NCI-H1048 (cell line): ENCODE measurements at places on chromosomes 12 and 14.

DNA sequence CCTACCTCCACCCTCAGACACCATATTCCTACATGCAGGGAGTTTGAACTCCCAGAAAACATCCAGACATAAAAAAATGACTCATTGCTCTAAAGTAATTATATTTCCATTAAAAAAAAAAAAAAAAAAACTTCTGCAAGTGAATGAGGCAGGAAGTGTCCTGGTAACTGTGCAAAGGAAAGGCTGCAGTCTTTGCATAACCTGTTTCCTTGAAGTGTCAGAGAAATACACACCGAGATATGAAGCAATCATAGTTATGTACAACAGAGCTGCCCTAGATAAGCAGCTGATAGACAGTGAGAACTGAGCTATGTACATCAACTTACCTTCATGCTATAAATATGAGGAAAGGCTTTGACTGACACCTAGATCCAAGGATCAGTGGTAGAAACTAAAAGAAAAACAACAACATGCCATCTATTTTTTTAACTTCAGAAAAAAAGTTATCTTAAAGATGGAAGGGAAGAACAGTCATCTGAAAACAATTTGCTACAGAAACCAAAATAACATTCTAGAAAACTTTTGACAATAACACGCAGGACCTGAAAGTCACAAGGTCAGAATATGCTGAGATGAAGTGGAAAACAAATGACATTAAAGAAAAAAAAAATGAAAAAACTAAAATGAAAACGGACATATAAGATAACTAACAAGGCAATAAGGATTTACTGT is 263.2 kb downstream of the SEC23A start:
- no peak for DNase-seq

DNA sequence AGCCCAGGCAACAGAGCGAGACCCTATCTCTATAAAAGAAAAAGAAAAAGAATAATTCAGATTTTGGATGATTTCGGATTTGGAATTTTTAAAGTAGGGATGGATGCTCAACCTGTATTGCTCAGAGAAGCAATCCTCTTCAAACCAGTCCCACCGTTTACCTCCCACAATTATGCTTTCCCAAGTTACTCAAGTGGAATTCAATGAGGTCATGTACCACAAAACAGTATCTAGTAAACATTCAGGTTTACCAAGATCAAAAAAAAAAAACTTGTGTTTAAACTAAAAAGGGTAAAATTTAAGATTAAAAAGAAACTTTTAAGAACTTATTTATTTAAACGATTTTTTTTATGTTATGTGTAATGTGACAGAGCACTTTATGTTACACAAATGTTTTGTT is 2.5 kb downstream of the KDM5A start:
- no peak for DNase-seq

- no peak for DNase-seq
Observed at GRCh38 chr12:42213023-42213422, 25.0 kb downstream of the YAF2 start.

- DNase-seq: no peak
Observed at GRCh38 chr12:41365653-41366171, 177.6 kb downstream of the PDZRN4 start.

DNA sequence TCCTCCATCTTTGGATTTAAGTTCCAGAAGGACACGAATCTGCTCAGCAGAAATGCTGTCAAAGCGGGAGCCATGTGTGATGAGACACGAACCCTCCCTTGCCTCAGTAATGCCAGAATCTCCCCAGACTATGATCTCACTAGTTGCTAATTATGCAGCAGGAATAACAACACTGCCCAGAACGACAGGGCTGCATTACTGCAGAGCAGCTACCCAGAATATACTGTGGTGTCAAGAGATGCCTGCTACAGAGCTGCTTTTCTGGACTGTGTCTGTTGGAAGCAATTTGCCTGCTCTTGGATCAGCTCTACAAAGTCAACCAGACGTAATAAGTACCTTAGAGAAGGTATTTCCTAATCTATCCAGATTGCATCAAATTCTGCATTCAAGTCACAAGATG is 5.5 kb downstream of the CSRNP2 start:
- no peak for DNase-seq

DNA sequence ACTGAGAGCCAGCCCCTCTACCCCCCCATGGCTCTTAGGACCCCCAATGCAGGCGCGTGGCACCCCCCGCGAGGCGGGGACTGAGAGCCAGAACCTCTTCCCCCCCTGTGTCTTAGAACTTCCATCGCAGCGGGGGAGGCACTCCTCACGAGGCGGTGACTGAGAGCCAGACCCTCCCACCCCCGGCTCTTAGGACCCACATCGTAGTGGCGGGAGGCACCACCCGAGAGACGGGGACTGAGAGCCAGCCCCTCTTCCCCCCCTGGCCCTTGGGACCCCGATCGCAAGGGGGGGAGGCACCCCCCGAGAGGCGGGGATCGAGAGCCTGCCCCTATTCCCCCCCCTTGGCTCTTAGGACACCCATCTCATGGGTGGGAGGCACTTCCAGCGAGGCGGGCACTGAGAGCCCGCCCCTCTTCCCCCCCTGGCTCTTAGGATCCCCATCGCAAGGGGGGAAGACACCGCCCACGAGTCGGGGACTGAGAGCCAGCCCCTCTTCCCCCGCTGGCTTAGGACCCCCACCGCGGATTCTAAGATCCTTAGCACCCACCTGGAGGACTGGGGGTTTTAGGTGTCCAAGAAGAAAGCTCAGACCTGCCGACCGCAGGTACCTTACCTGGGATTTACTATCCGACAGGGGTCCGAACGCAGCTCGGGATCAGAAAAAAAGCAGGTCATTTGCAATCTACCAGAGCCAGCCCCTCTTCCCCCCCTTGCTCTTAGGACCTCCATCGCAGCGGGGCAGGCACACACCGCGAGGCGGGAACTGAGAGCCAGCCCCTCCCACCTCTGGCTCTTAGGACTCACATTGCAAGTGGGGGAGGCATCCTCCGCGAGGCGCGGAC is 44.9 kb downstream of the DDX11 start:
- DNase-seq: peak; percentile 37

GRCh38 chr14:77141214-77142004 is at the start of gene ZDHHC22:
Gene ZDHHC22 (minus strand): TSS chr14:77141791. CDS start chr14:77139738, 2,053 bp downstream.
- no peak for DNase-seq

DNA sequence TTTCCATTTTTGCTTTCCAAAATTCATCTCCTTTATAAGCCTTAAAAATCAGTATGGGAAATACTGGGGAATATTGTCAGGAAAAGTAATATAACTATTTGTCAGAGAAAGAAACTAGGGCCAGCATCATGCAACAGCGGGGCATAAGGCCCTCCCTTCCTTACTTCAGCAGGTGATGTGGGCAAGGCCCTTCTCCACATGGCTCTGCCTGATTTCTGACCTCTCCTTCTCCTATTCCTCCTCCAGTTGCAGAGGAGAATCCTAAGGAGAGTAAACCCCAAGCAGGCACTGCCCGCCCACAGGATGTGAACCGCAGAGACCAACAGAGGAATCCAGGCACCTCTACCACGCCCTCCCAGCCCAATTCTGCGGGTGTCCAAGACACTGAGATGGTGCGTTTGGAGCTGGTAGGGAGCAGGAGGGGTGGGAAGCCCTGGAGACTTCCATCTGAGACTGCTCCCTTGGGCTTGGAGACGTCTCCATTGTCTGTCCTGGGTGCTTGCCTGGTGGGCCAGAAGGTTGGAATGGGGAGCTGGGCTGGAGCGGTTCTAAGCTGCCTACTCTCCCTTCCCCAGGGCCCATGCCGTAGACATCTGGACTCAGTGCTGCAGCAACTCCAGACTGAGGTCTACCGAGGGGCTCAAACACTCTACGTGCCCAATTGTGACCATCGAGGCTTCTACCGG is 2.7 kb upstream of the SOAT2 start:
- no peak for DNase-seq

DNA sequence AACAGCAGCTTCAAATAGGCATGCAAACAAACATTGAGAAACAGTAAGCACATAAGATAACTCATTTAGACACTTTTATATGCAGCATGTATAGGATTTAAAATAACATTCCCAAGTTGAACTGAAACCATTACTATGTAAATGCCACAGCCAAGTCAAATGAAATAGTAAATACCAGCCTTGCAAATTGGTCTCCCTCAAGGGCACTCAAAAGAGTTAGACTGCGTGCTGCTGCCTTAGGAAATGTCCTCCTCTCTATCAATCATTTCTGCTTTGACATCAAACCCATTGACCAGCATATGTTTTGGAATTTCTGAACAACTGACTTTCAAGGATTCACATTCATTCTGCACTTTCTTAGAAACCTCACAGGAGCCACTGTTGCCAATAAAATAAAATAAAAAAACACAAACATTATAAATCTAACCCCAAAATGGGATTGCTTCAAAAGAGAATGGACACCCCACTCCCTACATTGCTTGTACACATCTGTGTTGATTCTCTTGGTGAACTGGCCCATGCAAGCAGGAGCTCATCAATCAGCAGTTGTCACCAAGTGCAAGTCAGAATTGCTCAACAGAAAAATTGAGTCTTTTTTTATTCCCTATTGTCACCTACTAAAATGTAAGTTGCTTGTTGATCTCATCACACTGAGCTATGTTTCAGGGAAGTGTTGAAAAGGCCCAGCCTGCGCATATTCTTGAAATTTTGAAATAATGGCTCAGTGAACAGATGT is 256.2 kb downstream of the DAD1 start:
- DNase-seq: no peak

- DNase-seq: no peak
Observed at GRCh38 chr14:60951776-60952435, 29.0 kb downstream of the TRMT5 start.

DNA sequence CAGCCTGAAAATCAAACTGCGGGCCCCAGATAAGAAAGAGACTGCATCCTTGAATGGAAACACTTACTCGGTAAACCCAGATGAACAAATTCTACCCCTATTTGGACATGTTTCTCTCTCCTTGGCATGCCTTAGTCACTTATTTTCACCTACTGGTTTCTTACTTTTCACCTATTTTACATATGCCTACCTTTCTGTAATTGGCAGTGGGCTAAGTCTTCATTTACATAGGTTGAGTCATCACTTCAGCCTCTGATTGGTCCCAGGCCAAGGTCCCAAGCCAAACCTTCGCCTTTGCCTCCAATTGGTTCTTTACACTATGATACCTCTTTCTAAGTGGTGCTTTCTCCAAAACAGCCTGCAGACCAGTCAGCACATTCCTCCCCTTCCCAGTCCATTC is 111.3 kb downstream of the DYRK2 start:
- no peak for DNase-seq
